ENCODE measurements at places on chromosomes 7 and 10.

GRCh38 chr10:4343873-4344272, 482.1 kb upstream of the AKR1E2 start:
- DNase-seq = no peak

- peak; percentile 89 for DNase-seq
Measured at GRCh38 chr10:88990384-88991160, at the start of gene FAS. Gene FAS (plus strand): TSS chr10:88990798. CDS start chr10:88990877, 79 bp downstream.

- no peak for DNase-seq
Measured at GRCh38 chr10:84352251-84352842, 24.0 kb downstream of the CCSER2 start.

DNA sequence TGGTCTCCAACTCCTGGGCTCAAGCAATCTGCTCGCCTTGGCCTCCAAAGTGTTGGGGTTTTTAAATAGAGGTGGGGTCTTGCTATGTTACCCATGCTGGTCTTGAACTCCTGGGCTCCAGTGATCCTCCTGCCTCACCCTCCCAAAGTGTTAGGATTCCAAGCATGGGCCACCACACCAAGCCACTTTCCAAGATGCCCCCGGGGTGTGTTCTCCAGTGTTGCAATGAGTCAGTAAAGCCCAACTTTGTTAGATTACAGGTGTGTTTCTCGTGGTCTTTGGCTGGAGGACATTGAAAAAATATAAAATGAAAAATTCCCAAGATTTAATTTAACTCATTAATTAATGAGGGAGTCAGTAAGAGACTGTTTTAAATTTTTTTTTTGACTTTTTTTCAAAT, 29.2 kb downstream of the TACR2 start:
- DNase-seq = no peak

DNA sequence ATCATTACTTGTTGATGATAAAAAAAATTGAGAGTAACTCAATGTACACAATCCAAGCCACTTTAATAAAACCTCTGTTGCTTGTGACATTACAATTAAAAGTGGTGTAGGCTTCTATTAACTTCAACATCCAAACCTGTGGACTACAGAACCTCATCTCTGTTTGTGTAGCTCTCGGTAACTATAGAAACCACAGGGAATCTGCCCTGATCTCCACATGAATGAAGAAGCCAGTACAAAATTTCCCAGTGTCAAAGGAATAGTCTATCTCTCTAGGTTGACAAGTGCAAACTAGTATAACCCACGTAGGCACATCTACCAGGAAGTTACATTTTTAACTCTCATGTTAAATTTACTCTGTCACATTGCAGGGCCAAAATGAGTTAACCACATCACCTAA, 204.3 kb downstream of the CHCHD3 start:
- no peak for DNase-seq

DNA sequence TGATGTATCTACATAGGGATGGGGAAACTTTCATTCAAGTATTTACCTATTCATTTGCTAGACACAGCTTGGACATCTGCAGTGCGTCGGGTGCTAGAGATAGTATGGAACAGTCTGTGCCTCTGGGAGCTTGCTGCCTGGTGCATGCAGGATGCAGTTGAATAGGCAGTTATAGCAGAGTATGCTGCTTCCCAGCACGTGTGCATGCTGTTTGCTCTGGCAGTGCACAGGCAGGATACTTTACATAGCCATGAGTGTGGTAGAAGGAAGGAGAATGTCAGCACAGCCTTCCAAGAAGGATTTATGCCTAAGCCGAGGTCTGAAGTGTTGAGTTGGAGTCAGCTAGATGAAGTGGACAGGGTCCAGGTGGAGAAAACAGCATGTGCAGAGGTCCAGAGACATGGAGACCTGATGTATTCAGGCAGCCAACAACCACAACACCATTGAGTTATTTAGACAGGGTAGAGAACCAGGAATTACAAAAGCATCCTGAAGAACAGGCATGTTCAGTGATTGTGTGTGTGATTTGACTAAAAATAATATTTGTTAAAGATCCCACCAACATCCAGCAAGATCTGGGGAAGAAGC, 8.1 kb downstream of the MAP3K8 start:
- no peak for DNase-seq

GRCh38 chr7:155233311-155234157, 64.1 kb upstream of the INSIG1 start:
- DNase-seq = peak; percentile 56

DNA sequence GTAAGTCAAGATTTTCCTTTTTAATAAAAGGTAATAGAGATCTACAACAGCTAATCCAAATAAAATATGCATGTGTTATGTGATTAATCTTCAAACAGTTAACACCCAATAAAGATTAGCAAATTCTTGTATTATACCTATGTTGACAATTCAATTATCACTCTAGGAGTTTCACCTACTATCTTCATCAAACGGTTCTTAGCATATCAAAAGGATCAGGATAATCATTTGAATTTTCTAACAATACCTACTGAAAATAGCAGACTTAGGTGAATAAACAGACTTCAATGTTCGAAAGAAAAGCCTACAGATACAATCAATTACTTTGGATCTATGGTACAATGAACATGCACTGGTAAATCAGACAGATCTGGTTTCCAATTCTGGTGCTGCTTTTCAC, 268.3 kb downstream of the CACNA2D1 start:
- DNase-seq = no peak

DNA sequence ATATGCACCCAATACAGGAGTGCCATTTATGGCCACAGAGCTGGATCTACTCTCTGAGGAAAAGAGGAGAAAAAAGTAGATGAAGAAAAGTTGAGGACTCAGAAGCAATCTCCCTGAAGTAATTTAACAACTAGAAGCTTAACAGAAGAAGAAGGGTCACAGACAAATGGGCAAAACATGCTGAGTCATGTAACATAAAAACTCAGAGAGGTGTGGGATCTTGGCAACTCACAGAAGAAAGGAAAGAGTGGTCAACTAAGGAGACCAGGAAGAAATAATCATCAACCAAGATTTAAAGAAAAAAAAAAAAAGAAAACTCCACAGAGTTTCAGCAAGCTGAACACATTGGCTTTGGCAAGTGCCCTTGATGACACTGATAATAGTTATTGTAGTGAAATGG, 51.8 kb upstream of the BET1 start:
- no peak for DNase-seq

DNA sequence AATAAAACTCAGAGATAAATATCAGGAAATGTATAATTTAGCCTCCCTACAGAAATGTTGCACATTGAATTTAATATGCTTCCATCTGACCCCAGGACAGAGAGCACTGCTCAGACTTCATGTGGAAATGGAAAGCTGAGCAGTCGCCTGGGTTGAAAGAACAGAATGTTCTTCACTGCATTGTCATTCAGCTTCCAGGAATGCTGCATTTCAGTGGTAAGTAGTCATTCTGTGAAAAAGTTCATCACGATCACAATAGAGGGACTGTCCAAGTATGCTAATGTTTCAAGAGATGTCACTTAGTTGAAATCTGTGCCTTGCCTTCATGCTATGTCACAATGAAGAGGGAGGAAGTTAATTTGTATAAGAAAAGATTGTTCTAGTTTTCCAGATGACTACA, 147.3 kb downstream of the NRCAM start:
- no peak for DNase-seq
